ENCODE measurements at places on chromosomes 3 and 15.
A peak's percentile ranks its signal among the peaks of the same experiment; 100 is the strongest.

- peak; percentile 63 for DNase-seq
These were observed 66.2 kb upstream of the CSTA start for GRCh38 chr3:122258757-122259371.

- DNase-seq = peak; percentile 66
These were observed 143.8 kb upstream of the IL12A start for GRCh38 chr3:159844801-159845261.

DNA sequence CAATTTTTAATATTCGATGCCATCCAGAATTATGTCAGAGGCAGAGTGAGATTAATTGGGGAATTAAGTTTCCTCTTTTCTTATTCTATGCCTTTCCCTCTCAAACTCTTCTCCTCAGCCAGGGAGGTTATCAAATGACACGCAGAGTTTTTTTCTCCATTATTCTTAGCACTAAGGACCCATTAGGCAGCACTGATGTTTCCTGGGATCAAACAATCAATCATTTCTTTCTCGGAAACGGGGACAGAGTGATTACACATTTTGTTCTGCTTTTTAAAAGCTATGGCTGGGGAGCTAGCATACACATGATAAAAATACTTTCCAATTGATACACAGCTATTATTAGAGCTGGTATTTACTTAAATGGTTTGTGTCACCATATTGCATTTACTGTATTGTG is 35.3 kb upstream of the PSMD6 start:
- DNase-seq = no peak

- DNase-seq = no peak
These were observed 250.1 kb downstream of the ZBTB20 start for GRCh38 chr3:114896978-114897377.

DNA sequence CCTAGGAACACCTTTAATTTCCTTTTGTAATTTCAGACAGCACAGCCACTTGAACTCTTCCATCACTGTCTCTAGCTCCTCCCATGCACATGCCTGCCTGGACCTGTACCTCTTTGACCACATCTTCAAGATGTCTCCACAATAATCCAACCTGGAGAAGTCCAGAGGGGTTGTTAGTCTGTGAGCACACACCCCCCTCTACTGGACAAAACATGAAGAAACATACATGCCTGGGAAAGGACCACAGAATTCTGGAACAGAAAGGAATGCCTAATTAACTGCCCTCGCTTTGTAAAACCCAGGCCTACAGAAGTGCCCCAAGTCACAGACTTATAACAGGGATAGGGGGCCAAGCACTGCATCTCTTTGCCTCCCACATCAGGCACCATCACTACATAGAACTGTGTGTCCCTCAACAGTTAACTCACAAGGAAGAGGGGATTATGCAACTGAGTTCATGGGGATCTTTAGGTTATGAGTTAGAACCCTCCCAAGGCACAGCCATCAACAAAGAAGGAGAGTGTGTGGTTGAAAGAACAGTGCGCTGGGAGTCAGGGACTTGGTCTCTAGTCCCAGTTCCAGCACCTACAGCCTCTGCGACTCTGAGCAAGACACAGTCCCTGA is 61.7 kb downstream of the FMN1 start:
- peak; percentile 65 for DNase-seq

DNA sequence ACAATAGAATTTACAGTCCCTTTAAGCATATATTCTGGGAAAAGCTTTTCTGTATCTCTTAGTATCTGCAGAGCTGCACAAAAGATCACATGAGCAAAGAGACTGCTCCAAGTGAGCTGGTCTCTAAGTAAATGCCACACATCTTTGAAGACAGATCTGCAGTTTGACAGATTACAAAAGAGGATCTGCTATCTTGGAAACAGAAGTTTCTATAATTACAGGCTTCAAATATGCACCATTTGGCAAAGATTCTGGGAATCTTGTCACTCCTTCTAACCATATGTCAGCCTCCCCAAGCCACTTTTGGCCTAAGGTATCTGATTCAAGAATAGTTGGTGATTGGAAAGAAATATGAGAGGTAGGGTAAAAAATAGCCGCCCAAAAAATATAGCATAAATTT is 9.6 kb upstream of the CFAP44 start:
- no peak for DNase-seq

- peak; percentile 43 for DNase-seq
These were observed 24.2 kb upstream of the SLC41A3 start for GRCh38 chr3:126107957-126108675.

GRCh38 chr3:184160456-184160855 is 5.3 kb downstream of the DVL3 start:
- peak; percentile 92 for DNase-seq

Data from iris pigment epithelial cell (primary cell).